ENCODE measurements at places on chromosomes 16 and 17.

GRCh38 chr16:88772871-88773811, 11.9 kb downstream of the PIEZO1 start:
- peak; percentile 45 for DNase-seq

GRCh38 chr17:16383772-16384287, 2.9 kb downstream of the UBB start:
- no peak for DNase-seq

- no peak for DNase-seq
Observed at GRCh38 chr17:47253541-47254402, at the start of gene ITGB3. TSS of gene ITGB3 (plus strand) at chr17:47253827. CDS start at chr17:47253862, 35 bp downstream.

- DNase-seq, result no peak
Observed at GRCh38 chr17:81164371-81165245, 699 bp upstream of the PVALEF start.

GRCh38 chr17:35866341-35866950, 2.2 kb downstream of the HEATR9 start:
- DNase-seq, result no peak

GRCh38 chr16:2498531-2499253, 15.1 kb upstream of the ATP6V0C start:
- DNase-seq, result no peak

DNA sequence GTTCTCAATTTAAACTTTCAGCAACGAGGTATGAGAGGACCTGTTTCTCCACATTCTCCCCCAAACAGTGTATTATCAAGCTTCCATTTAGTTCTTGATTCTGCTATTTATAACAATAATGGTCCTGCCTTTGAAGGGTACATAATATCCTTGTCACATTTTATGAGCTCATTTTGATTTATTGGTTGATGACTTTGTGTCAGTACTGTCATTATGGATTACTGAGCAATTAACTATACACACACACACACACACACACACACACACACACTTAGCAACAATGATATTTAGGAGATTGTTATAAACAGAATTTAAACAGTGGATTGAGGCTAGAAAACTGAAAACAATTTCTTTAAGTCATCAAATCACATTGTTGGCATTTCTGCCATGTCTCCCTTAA, 7.0 kb downstream of the TMIGD1 start:
- DNase-seq, result no peak

- no peak for DNase-seq
Observed at GRCh38 chr16:48128769-48129168, 27.0 kb downstream of the ABCC12 start.

DNA sequence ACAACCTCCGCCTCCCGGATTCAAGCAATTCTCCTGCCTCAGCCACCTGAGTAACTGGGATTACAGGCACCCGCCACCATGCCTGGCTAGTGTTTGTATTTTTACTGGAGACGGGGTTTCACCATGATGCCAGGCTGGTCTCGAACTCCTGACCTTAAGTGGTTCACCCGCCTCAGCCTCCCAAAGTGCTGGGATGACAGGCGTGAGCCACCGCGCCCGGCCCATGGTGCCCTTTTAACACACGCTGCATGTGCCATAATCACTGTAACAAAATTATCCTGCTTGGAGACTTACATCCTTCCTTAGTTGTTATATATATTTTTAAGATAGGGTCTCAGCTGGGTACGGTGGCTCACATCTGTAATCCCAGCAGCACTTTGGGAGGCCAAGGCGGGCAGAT, 5.4 kb downstream of the CD7 start:
- DNase-seq, result no peak

- DNase-seq, result no peak
Observed at GRCh38 chr17:69802045-69802740, 272.8 kb upstream of the KCNJ16 start.

DNA sequence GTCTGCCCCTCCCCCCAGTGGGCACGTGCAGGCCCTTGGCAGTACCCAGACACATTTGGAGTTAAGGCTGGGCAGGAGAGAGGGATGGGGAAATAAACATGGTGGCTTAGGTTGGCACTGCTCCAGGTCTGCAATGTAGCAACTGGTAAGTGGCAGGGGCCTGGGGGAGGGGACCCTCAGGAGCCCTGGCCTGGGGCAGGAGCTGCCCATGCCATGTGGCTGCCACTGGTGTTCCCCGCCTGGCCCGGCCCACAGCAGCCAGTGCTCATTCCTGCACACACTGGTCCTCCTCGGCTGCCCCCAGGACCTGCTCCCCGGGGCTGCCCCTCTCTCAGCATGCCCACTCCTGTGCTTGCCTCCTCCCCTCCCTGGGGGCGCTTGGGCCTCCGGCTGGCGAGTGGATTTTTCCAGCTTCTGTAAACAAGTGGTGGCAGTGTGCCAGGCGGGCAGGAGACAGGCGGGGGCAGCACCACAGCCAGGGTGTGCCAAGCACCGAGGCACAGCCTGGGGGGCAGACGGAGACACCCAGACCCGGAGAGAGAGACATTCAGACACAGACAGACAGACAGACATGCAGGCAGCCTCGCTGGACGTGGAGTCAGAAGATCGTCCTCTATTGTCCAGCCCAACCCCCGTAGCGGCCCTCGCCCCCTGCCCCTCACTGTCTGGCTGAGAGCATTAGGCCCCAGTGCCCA, 9.4 kb downstream of the THRA start:
- peak; percentile 23 for DNase-seq

DNA sequence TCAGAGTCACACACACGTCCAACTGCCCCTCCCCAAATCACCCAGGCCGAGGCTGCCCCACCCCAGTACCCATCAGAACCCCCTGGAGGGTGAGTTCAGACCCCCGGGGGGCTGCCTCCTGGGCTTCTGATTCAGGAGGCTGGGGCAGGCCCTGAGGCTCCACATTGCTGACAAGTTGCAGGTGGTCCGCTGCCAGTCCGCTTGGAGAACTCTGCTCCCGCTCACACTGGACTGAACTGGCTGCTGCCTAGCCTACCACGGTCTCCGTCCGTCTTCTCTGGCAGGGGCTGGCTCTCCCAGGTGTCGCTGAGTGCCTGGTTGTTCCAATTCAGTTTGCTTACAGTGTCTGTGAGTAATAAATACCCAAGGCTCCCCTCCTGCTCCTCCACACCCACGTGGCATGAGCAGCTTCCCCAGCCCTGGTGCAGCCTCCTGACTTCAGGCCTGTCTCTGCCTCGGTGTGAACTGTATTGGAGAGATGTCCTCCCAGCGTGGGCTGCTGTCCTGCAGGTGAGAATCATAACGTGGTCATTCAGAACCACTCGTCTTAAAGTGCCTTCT, 163.4 kb downstream of the LAT start:
- DNase-seq, result no peak

DNA sequence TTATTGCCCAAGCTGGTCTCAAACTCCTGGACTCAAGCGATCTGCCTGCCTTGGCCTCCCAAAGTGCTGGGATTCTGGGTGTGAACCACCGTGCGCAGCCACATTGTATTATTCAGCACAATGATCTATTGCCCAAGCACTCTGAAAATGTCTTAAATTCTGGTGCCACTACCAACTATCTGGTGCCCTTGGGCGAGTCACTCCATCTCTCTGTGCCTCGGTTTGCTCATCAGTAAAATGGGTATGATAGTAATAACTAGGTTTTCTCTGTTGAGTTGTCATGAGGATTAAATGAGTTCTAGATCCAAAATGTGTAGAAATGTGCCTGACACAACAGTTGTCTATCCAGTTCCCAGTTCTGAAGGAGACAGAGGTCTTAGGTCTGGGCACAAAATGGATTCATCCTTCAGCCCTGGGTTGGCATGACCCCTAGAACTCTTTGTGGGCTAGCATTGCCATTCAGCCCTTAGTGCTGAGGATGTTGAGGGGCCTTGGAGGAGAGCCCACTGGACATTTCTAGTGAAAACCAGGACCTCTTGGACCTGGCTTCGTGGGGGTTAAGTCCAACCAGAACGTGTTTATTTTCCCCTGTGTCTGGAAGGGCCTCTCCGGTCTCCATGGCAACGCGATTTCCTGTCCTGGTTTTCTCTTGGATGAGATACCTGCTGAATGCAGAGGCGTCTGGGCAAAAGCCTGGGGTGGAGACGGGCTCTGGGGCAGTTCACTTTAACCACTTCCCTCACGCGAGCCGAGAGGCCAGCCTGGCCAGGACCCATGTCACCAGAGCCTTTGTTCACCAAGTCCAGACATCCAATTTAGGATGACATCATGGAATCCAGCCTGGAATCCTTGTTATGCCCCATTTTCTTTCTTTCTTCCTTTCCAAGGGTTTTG, 43.7 kb upstream of the TNRC6A start:
- DNase-seq, result peak; percentile 57

- DNase-seq, result no peak
Observed at GRCh38 chr17:7849751-7850504, 4.9 kb upstream of the TMEM88 start.

- DNase-seq, result no peak
Observed at GRCh38 chr17:65595071-65595656, 33.7 kb upstream of the AXIN2 start.

DNA sequence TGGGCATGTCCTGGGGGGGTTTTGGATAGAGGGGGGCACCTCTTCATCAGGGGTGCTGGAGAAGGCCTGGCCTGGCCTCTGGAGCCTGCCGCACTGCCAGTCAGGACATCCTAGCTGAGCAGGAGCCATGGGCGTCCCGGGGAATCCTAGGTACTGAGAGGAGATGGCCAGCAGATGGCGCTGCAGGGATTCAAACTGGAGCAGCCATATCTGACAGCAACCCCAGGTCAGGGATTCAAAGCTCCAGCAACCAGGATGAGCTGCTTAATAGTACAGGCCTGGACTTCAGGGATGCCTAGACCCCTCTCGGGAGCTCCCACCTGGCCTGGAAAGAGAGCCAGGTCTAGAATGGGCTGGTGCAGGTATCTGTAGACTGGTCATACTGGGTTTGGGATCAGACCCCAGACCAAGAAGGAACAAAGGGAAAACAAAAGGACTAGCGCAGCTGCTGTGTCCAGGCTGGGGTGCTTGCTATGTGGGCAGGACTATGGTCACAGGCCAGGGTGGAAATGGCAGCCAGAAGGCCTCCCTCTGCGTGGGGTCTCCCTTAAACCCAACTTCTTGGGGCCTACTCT, 306.9 kb upstream of the RBFOX1 start:
- peak; percentile 44 for DNase-seq

DNA sequence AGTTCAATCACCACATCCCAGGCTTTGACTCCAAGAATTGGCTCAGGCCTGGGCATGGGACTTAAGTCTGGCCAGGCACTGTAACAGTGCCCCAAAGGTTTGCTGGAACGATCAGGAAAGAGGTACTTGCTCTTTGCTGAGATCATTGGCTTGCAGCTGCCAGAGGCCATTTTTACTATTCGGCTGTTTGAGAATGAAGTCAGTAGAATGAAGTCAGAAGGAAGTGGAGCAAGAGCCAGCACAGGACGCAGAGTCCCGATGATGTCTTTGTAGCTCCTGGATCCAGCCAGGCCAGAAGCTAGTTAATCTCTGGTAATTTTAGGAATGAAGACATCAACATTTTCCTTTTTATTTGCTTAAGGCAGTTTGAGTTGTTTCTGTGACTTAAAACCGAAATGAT, 195.5 kb downstream of the RAB11FIP4 start:
- DNase-seq, result no peak

DNA sequence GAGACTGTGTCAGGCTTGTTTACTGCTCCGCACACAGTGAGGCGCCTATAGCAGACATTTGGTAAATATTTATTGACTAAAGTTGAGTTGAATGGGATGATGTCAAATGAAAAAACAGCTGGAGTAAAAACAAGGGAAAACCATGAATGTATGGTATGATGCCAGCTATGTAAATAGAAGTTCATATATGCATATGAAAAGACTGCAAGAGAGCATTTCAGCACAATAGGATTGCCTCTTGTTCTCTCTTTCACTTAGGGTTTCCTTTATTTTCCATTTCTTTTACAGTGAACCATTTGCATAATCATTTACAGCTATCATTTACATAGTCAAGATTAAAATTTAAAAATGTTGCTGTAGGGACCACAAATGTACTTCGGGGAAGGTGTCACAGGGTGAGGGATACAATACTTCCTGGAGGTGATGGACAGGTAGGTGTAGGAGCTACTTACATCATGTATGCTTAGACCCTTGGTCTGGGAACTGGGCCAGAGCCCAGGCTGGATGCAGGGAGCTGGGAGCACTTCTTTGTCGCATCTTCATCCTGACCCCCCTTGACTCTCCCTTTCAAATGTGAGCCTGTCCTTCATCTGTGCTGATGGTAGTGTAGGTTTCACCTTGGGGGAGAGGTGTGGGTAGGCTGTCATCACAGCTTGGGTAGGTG, 113.3 kb downstream of the UTP18 start:
- DNase-seq, result no peak

DNA sequence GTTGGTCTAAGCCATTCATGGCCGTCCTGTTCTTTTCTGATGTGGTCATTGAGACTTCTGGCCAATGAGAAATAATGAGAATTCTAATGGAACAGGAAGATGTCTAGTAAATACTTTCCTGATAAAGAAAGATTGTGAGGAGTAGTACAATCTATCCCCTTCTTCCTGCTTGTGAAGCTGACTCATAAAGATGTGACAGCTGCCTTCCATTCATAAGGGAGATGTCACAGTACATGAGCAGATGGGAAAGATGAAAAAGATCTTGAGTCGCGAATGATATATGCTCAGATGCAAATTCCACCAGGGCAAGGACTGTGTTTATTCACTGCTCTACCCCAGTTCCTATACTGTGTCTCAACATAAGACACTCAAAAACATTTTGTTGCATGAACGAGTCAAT, 111.7 kb upstream of the FOXF1 start:
- DNase-seq, result no peak

DNA sequence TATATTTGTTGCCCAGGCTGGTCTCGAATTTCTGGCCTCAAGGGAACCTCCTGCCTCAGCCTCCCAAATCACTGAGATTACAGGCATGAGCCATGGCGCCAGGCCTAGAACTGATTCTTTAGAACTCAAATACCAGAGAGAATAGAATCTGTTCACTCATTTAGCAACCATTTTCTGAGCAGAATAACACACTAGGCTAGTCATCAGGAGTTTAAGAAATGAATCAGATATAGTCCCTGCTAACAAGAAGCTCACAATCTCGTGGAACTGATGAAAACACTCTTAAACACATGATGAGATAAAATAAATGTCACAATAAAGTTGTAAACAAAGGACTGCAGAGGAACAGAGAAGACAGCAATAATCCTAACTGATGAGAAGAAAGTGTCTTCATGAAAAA, 55.8 kb upstream of the ADCY9 start:
- DNase-seq, result no peak

DNA sequence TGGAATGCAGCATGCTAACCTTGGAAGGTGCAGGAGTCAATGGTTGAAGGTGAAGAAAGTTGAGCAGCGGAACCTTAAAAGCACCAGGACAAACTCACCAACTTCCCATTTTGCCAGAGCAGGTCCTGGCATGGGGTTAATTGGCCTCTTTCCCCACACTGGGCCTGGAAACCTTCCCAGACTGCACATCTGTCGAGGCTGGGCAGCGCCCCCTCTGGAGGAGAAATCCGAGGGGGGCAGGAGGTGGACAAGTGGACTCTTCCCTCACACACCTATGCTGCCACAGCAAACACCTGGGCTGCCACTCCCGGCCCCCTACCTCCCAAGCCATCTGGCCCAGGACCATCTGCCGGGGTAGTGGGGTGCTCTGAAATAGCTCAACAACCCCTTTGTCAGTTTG, 232.4 kb downstream of the CBLN1 start:
- no peak for DNase-seq

GRCh38 chr16:87671221-87671620, 68.9 kb downstream of the JPH3 start:
- no peak for DNase-seq

GRCh38 chr17:15893658-15894024, 51.3 kb upstream of the ADORA2B start:
- DNase-seq, result no peak

- no peak for DNase-seq
Observed at GRCh38 chr17:74682471-74683190, 30.1 kb downstream of the CD300LF start.

- no peak for DNase-seq
Observed at GRCh38 chr16:79301051-79301450, 299.5 kb downstream of the MAF start.
